ENCODE measurements at places on chromosomes 7 and 10.

- DNase-seq = no peak
Observed at GRCh38 chr7:104992306-104992705, 21.7 kb upstream of the KMT2E start.

DNA sequence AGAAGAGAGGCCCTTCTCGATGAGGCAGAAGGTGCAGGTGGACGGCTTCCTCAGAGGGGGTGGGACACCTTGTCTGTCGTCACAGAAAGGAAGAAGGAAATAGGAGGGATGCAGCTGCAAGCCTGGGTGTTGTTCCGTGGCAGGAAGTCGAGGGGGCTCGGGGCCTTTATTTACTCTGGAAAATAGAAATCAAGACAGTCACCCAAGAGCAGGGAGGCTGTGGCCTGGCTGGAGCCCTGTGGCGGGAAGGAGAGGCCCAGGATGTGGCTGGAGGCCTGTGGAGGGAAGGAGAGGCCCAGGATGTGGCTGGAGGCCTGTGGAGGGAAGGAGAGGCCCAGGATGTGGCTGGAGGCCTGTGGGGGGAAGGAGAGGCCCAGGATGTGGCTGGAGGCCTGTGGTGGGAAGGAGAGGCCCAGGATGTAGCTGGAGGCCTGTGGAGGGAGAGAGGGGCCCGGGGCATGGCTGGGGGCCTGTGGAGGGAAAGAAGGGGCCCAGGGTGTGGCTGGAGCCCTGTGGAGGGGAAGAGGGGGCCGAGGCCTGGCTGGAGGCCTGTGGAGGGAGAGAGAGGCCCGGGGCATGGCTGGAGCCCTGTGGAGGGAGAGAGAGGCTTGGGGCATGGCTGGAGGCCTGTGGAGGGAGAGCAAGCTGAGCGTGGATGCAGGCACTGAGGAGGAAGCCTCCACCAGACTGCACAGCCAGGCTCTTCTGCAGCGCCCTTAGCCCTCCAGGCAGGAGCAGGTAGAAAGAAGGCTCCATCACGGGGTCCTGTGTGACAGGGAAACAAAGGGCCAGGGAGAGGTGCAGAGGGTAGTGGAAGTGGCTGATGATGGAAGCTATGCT, 97.3 kb upstream of the SFMBT2 start:
- no peak for DNase-seq

DNA sequence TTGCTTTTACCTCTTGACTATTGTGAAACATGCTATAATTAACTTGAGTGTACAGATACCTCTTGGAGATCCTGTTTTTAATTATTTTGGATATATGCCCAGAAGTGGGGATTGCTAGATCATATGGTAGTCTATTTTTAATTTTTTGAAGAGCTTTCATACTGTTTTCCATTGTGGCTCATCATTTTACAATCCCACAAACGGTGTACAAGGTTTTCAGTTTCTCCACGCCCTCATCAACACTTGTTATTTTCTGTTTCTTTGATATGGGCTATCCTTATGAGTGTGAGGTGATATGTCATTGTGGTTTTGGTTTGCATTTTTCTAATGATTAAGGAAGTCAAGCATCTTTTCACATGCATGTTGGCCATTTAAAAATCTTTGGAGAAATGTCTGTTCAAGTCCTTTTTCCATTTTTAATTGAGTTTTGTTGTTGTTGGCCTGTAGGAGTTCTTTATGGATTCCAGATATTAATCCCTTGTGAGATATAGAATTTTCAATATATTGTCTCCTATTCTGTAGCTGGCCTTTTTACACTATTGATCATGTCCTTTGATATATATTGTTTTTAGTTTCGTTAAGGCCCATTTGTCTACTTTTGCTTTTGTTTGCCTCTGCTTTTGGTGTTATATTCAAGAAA, 7.5 kb downstream of the AGK start:
- no peak for DNase-seq

DNA sequence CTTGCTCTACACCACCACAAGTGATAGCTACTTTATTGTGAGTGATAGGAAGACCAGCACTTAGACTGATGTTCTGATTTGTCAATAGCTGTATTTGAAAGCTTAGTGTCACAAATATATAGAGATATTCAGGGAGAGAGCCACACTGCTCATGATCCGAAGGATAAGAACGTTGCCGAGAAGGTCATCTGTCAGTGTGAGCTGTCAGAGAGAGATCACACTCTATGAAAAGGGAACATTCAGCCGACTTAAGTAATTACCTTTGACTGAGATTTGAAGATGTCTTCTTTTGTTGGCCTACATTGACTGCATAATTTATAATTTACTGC, 322.6 kb downstream of the TFEC start:
- no peak for DNase-seq

GRCh38 chr7:12111422-12112405, 99.4 kb upstream of the TMEM106B start:
- DNase-seq = no peak
